ENCODE measurements at places on chromosomes 5 and 9.

DNA sequence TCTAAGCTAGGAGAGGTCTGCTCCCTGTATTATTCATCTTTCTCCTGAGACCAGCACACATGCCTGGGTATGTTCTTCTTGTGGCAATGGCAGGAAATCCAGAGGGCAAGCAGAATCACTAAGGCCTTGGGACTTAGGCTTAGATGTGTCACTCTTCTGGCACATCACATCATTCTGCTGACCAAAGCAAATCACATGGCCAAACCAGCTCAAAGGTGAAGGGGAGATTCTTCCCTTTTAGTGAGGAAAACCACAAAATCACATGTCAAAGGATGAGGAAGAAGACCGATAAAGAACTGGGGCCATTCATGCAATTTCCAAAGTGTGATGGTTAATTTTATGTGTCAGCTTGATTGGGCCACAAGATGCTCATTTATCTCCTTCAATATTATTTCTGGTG is 5.7 kb upstream of the AGGF1 start:
- DNase-seq, result no peak

- no peak for DNase-seq
Measured at GRCh38 chr5:109681763-109682162, 8.0 kb upstream of the MAN2A1 start.

- no peak for DNase-seq
Measured at GRCh38 chr5:93107141-93107540, 473.9 kb downstream of the NR2F1-AS1 start.

DNA sequence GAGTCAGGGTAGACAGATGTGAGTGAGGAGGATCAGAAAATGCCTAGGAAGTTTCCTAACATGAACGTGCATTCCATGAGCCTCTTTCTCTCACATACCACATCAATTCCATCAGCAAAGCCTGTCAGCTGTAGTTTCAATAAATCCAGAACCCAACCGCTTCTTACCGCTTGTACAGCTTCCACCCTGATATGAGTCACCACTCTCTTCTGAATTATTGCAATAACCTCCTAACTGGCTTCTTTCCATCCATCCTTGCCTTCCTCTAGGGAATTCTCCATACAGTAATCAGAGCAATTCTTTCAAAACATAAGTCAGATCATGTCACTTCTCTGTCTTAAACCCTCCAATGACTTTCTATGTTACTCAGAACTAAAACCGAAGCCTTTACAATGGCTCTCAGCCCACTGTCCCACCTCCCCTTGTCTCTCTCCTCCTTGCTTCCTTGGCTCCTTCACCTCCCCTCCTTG is 8.1 kb upstream of the RAD23B start:
- no peak for DNase-seq

- DNase-seq, result no peak
Measured at GRCh38 chr5:133234273-133234672, 182.5 kb downstream of the HSPA4 start.

DNA sequence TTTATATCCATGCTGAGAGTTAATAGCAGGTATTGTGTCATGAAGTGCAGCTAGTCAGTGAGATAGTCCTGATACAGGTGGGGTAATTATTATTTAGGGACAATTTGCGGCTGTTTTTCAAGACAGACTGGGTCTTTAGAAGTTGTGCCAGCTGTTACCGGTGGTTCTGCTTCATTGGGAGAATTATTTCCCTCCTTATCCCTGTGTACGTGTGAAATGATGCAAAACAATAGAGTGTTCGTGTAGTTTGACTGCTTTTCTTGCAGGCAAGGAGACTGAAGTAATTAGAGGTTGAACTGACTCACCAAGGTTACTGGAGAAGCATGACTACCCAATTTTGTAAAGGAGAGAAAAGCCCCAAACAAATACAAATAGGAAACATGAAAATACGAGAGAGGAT is 101.7 kb downstream of the ARRDC3 start:
- DNase-seq, result no peak

- no peak for DNase-seq
Measured at GRCh38 chr9:110259566-110259965, 3.3 kb upstream of the TXN start.

- no peak for DNase-seq
Measured at GRCh38 chr9:97852001-97852398, 1.0 kb upstream of the FOXE1 start.

DNA sequence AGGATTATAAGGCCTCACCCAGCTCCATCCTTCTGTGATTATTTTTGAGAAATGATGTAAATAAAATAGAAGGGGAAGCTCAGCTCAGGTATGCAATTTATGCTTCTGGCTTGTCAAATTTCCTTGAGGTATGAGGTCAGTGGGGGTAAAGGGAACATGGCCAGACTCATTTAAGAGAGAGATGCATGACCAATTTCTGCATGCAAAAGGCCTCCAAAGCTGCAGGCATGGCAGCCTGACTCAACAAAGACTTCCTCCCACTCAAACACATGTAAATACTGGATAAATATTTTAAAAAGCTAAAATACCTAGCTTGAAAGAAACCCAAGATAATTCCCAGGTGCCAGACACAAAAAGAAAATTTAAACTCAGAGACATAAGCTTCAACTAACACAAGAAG is 101.4 kb upstream of the SLC1A3 start:
- DNase-seq, result no peak

GRCh38 chr5:1312993-1313833 is 18.3 kb upstream of the TERT start:
- DNase-seq, result no peak

- DNase-seq, result no peak
Measured at GRCh38 chr5:116476897-116477537, 97.6 kb downstream of the SEMA6A start.

GRCh38 chr9:99567436-99567835 is 254.2 kb upstream of the NR4A3 start:
- no peak for DNase-seq

- DNase-seq, result no peak
Measured at GRCh38 chr5:122656160-122656559, 118.7 kb upstream of the SNX2 start.

DNA sequence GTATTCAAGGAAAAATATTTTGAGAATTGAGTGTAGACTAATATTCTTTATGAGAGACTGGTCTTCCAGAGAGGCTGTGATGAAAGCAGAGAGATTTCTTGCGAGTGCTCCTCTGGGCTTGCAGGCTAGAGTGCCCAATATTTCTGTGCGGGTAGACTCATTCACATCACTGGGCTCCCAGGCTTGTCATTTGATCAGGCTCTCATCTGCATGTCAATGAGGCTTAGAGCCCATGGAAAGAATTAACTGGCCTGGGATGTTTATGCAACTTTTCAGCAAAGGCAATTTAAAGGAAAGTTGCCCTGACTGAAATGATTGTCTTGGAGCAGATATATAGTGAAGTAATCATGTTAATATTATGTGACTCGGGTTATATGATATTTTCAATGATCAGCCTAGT is 42.3 kb downstream of the SNCAIP start:
- DNase-seq, result no peak

DNA sequence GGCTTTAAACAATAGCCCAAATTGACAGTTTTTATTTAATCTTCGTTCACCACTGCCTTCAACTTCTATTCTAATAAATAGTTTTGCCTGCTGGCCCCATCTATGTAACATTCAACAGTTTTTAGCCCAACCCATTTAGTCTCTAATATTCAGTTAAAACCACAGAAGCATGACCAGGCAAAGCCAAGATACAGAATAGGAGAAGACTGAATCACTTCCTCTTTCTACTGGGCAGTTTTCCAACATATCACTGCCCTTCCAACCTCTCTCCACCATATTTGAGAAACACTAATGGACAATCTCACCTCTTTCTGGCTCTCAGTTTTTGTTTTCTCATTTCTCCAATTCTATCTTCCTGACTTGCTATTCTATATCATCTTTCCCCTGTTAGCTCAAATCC is 352.9 kb downstream of the DNAH5 start:
- DNase-seq, result no peak

- DNase-seq, result peak; percentile 15
Measured at GRCh38 chr9:908536-909205, 67.2 kb downstream of the DMRT1 start.

GRCh38 chr5:168327019-168327421 is 35.6 kb downstream of the WWC1 start:
- no peak for DNase-seq

DNA sequence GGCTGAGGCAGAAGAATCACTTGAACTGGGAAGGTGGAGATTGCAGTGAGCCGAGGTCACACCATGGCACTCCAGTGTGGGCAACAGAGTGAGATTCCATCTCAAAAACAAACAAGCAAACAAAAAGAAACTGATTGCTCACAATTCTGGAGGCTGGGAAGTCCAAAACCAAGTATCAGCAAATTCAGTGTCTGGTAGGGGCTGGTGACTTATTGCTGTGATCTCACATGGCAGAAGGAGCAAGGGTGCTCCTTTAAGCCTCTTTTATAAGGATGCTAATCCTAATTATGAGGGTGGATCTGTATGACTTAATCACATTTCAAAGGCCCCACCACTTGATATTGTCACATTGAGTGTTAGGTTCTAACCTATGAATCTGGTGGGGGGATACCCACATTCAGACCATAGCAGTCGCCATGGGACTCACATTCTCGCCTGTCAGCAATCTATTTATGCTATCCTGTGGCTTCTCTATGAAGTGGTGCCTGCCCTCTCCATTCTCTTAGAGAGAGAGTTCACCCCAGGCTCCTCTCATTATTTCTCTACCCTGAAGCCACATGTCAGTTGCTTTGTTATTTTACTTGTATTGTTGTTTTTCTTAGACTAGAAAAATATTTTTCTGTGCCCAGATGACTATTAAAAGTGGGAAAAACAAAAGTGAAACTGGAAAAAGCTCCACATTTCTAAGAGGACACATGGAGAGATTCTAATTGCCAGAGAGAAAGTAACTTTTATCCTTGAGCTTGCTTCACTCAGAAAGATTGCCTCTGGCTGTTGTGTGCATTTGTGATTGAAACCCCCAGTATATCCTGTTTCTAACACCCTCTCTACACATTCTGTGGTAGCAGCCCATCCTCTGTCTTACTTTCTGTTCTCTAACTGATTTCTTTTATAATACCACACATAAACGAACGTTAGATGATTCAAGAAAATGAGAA is 18.8 kb upstream of the PRLR start:
- DNase-seq, result no peak

GRCh38 chr5:160445132-160445531 is 23.5 kb downstream of the PTTG1 start:
- DNase-seq, result no peak

- DNase-seq, result no peak
Measured at GRCh38 chr5:55927861-55928655, 66.7 kb downstream of the IL6ST start.

- DNase-seq, result no peak
Measured at GRCh38 chr5:625516-625915, 13.4 kb downstream of the CEP72 start.

- DNase-seq, result no peak
Measured at GRCh38 chr5:147483961-147484707, 25.7 kb downstream of the DPYSL3 start.

- DNase-seq, result no peak
Measured at GRCh38 chr5:122581629-122582028, 193.3 kb upstream of the SNX2 start.

DNA sequence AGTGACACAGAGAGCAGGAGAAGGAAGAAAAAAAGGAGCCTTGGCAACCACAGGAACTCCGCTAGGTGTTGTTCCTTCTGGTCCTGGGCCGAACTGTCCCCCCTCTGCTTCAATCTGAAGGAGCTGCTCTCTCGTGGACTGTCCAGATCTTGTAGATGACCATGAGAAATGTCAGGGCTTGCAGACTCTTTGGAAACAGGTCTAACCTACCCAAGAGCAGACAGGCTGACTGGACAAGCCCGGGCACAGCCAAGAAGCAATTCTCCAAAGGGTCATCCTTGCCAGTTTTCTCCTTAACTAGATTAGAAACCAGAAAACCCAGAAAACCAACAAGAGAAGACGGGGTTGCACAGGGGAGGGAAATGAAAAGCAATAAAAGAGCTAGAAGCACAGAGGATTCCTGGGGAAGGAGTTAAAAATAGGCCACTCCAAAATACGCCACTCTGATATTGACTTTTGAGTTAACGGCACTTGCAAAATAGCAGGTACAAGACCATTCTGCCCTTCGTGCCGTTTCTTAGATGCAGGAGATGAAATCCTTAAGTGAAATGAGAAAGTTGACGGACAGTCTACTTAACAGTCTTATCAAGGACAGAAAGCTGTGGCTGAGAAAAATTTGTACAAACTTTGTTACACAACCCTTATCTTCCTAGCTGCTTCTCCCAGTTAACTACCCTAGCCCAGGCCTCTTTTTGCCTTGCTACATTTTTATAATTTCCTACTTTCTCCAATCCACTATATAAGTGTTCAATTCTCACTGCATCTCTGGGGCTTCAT is 5.8 kb downstream of the GCNT4 start:
- DNase-seq, result no peak

DNA sequence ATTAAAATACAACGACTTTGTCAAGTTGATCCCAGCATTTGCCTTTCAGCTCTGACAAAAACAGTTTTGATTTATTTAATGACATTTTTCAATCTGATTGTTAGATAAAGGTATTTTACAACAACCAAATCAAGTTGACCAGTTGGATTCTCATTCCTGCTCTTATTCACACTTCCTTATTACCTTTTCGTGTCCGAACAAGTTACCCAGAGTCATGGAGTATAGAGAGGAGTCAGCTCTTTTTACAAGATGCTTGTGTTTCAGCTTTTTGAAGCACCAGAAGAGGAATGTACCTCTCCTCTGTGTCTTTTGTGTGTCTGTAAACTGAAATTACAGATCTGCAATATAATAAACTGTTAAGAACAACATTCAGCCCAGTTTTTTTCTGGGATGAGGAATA is 151.3 kb upstream of the TMEM161B start:
- no peak for DNase-seq

- DNase-seq, result no peak
Measured at GRCh38 chr9:107049803-107050184, 186.8 kb downstream of the ZNF462 start.

- DNase-seq, result no peak
Measured at GRCh38 chr5:90810211-90810610, 251.6 kb downstream of the ADGRV1 start.

GRCh38 chr9:128771094-128771721 is 519 bp downstream of the ZER1 start:
- DNase-seq, result no peak

- no peak for DNase-seq
Measured at GRCh38 chr5:11126844-11127243, 365.8 kb upstream of the DAP start.

DNA sequence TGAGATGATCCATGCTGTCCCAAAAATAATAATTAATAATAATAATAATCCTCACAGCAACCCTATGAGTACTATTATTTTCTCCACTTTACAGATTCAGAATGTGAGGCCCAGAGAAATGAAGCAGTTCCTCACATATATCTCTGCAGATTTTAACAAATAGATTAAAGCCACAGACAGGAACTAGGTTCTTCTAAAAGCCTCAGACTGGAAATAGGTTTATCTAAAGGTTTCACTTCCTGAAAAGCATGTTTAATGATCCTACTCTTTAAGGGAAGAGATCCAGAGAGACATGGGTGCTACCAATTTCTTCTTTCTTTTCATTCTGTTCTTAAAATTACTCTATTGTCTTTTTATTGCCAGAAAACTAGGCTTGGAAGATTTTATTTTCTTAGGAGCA is 1079.4 kb upstream of the COX7C start:
- no peak for DNase-seq

Data from H1 (cell line).